ENCODE measurements at places on chromosomes 5 and 9. TPM values are rescaled to one million over a fixed set of nuclear protein-coding genes. Genes with fewer than 3 reads are reported as not detected.
A peak's percentile ranks its signal among the peaks of the same experiment; 100 is the strongest.

GRCh38 chr9:89483592-89484474 is 14.1 kb downstream of the SEMA4D start:
- no peak for DNase-seq

GRCh38 chr5:177472460-177473442 is 683 bp downstream of the DBN1 start:
- DNase-seq = peak; percentile 73

DNA sequence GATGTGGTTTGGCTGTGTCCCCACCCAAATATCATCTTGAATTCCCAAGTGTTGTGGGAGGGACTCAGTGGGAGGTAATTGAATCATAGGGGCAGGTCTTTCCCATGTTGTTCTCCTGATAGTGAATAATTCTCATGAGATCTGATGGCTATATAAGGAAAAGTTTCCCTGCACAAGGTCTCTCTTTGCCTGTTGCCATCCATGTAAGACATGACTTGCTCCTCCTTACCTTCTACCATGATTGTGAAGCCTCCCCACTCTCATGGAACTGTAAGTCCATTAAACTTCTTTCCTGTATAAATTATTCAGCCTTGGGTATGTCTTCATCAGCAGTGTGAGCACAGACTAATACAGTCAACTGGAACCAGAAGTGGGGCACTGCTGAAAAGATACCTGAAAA is 262.4 kb upstream of the RFX3 start:
- no peak for DNase-seq

DNA sequence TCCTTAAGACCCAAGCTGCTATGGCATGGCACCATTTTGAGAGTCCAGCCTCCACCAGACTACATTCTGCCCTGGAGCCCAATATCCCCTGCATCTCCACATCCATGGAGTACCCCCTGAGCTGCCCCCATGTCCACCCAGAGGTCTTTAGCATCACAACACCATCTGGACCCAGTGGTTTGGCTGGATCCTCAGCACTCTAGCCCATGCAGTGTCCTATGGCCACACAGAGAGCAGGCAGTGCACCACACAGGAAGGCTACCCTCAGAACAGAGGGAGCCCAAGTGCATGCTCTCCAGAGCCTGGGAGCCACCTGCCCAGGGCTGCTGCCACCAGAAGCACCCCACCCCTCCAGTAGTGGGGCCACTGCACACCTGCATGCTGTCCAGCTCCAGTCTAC is 18.6 kb upstream of the DAP start:
- DNase-seq = no peak

Gene CATSPER3
- total RNA-seq = not detected

DNA sequence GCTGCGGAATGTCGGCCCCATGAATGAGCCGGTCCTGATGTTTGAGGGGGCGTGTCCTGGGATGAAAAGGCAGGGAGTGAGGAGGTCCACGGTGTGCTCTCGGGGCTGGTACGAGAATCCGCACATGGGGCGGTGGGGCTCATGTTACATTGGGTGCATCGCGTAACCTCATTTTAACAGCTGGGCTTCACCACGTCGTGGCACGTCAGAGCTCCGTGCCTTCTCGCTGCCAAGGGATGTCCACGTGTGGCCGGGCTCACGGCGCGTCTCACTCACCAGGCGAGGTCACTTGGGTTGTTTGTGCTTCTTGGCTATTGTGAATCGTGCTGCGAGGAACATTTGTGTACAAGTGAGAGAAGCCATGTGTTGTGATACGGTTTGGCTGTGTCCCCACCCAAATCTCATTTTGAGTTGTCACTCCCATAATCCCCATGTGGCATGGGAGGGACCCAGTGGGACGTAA is 29.1 kb upstream of the IRX4 start:
- DNase-seq = peak; percentile 28

Gene KIF4B
- total RNA-seq = 0.16 TPM

Gene OMD
- 16.3 TPM for total RNA-seq

- DNase-seq = no peak
Measured at GRCh38 chr5:62059960-62060359, 246.0 kb upstream of the KIF2A start.

Gene ACTBL2
- not detected for total RNA-seq

Gene MARCOL
- not detected for total RNA-seq

DNA sequence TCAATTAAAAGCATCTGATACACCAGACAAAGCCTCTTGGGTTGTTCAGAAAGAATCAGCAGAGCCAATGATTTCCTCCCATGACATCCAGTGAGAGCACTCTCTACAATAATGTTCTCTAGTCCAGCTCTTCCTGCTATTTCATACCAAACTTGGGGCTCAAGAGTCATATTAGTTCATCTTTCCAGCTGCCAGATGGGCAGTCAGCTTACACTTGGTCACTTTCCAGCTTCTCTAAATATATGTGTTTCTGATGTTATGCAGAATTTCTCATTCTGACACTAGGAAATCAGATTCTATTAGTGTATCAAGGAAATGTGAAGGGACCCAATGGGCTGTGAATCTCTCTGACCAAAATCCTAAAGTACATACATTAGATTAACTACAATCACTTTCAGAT is 148.9 kb downstream of the ENC1 start:
- DNase-seq = no peak

DNA sequence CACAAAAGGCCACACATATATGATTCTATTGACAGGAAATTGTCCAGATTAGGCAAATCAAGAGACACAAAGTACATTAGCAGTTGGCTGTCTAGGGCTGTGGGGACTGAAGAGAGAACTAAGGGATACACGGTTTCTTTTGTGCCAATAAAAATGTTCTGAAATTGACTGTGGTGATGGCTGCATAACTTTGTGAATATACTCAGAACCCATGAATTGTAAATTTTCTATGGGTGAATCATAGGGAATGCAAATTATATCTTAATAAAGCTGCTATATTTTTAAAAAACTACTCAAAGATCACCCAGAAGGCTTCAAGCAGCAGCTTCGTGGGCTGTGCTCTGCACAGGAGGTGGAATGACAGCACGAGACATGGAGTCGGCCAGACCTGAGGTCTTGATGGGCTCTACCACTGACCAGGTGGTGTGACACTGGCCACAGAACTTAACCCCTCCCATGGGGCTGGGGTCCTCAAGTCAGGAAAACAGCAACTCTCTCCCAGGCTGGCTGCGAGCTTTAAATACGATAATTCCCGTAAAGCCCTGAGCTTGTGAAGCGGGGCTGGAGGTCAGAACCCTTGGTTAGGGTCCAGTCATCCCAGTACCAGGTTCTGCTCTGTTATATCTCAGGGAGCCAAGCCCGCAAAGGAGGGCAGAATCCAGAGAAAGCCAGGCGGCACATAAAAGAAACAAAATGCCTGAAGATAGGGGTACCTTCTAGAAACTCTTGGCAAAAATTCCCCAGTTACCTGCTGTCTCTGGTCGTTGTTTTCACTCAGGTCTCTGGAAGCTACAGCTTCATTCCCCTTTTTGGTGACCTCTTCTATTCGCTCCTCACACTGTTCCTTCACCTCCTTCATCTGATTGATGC is 59.1 kb downstream of the GOLM1 start:
- no peak for DNase-seq

Gene NSG2
- 4.9 TPM for total RNA-seq

Gene SLC12A7
- 23.5 TPM for total RNA-seq

DNA sequence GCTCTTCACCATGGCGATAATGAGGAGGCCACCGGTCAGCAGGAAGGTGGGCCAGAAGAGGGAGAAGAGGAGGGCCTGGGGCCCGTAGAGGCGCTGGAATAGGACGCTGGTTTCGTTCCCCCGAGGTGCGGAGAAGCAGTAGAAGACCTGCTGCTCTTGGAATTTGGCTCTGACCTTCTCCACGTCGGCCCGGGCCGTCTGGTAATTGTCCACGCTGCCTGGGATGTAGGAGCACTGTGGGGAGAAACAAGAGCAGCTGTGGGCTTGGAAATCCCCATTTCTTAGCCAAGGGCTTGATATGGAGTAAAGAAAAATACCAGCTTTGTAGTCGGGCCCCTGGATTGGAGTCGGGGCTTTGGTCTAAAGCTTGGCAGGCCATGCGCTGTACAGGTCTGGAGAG is 10.4 kb downstream of the KCNMB1 start:
- peak; percentile 67 for DNase-seq

Gene TNC
- 719 TPM for total RNA-seq

DNA sequence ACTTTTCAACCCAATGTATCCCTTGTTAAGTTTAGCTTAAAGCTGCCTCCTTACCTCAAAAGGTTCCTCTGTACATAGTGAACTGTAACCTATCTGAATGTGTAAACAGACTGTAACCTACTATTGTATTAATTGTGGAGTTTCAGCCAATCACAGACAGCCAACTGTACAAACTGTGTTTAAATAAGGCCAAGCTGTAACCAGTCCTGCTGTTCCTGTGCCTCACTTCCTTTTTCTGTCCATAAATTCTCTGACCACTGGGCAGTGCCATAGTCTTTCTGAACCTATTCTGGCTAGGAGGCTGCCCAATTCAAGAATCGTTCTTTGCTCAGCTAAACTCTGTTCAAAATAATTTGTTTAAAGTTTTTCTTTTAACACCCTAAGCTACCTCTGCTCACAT is 74.7 kb upstream of the DAPK1 start:
- DNase-seq = no peak

GRCh38 chr5:41794471-41794870 is 75.8 kb downstream of the OXCT1 start:
- no peak for DNase-seq

DNA sequence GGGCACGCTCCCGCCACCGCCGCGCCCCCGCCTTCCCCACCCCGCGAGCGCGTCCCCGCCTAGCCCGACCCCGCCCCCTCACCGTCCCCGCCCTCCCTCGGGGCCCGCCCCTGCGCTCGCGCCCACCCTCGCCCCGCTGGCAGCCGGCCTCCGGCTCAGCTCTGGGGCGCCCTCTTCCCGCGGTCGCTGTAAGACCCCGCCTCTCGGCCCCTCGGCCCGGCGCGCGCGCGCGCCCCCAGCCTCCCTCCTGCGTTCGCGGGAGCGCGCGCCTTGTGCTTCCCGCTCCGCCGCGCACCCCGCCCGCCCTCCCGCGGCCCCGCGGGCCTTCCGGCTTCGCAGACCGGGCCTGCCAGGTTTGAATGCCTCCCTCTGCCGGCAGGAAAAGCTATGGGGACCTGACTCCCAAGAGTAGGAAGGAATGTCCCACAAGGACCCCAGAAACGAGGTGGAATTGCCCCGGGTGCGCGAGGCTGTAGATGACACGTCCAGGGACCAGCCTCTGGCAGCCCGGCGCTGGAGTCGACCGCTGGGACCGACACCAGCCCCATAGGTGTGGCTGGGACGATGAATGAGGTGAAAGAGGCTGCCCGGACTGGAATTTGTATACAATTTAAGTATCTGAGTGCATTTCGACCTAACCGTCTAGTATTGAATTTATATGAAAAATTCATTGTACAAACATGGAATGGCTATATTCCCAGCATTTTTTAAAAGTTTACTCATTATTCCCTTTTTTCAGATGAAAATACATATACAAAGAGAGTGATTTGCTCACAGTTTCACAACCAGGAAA is 416 bp upstream of the PTBP3 start:
- DNase-seq = peak; percentile 97

Gene ADGRV1
- total RNA-seq = 0.66 TPM

DNA sequence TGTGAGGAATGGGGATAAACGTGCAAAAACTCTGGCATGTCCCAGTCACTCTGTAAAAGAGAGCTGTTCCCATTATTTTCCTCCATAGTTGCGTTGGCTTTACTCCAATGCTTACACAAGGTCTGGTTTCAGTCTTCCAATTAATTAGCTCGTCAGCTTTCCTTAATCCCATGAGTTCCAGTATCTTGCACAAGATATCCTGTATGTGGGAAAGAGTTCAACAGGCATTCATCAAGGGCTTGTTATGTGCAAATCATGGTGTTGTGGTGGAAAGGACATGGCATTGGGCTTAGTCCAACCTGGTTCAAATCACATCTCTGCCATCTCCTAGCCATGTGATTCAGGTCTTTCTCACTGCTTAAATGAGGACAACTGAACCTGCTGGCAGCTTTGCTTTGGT is 77.5 kb upstream of the PANK3 start:
- DNase-seq = no peak

GRCh38 chr5:172505403-172505759 is 51.1 kb upstream of the SH3PXD2B start:
- DNase-seq = peak; percentile 54

DNA sequence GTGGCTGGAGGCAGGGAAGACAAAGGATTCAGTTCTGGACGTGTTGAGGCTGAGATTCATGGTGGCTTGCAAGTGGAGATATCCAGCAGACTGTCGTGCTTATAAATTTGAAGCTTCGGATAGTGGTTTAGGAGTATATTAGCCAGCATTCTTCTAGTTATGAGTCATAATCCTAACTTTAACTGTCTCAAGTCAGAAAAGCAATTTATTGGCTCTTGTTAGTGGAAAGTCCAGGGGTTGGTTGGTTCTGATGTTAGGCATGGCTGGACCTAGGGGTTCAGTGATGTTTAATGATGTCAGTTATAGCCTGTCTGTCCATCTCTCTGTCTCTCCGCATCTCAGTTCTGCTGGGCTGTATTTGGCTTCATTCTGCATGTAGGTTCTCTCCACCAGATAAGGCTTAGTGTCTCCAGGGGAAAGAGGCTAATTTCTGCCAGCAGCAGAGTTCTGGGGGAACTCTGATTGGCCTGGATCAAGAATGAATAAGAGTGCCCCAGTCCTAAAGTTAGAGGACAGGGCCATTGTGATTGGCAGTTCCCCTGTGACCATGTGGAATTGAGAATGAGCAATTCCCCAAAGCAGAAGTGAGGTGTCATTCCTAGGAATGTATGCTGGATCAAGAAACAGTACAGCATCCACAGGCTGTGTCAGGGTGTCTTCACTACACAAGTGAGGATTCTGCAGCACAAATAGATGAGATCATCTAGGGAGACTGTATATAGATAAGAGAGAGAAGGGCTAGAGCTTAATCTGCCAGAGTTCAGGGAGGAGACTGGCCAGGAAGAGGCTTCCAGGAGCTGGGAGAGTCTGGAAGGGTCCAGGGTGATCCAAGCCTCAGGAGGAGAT is 72.9 kb upstream of the SHB start:
- DNase-seq = no peak

GRCh38 chr9:84170521-84171141 is 169.9 kb downstream of the SLC28A3 start:
- peak; percentile 90 for DNase-seq

- DNase-seq = no peak
Measured at GRCh38 chr5:133358271-133358670, 254.1 kb downstream of the FSTL4 start.

DNA sequence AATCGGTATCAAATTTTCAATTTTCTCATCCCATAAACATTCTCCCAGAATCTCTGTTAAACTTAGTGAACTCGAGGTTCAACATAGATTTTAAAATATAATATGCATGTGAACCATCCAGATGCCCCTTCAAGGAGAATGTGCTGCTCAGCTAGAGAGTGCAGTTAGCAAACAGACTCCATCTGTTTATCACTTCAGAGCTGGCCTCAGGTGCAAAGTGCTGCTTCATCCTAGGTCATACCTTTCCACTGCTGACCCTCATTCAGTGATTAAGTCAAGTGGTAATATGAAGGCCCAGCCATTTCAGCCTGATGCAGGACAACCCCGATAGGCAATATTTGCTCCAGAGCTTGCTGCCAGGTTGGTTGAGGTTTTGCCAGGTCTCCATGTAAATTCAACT is 339.0 kb upstream of the POU5F2 start:
- DNase-seq = no peak

GRCh38 chr5:158195416-158196210 is 336.7 kb upstream of the CLINT1 start:
- DNase-seq = no peak

Gene SLC22A4
- 3.4 TPM for total RNA-seq
